ENCODE measurements at places on chromosomes 6 and 20.

- DNase-seq, result no peak
Observed at GRCh38 chr20:53529658-53530057, 64.0 kb downstream of the ZNF217 start.

DNA sequence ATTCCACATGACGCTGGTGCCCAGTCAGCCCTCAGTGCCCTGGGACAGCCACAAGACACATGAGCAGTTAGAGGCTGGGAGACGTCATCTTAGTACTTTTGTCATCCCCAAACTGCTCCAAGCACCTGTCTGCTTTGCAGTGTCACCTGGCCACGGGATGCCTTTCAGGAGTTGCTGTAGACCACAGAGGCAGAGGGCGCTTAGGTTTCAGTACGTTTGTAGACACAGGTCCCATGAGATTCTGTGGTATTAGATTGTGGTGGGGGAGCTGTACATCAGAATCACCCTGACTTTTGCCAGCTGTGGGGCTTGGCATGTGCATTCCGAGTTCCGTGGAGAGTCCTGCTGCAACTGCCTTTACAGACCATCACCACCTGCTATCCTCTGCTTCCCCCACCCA is 16.7 kb downstream of the MAVS start:
- no peak for DNase-seq

- DNase-seq, result no peak
Observed at GRCh38 chr20:25019381-25020155, 27.0 kb upstream of the APMAP start.

- no peak for DNase-seq
Observed at GRCh38 chr6:111710439-111710838, 104.8 kb upstream of the TRAF3IP2 start.

GRCh38 chr6:35686873-35687555 is 1.7 kb downstream of the FKBP5 start:
- DNase-seq, result no peak

DNA sequence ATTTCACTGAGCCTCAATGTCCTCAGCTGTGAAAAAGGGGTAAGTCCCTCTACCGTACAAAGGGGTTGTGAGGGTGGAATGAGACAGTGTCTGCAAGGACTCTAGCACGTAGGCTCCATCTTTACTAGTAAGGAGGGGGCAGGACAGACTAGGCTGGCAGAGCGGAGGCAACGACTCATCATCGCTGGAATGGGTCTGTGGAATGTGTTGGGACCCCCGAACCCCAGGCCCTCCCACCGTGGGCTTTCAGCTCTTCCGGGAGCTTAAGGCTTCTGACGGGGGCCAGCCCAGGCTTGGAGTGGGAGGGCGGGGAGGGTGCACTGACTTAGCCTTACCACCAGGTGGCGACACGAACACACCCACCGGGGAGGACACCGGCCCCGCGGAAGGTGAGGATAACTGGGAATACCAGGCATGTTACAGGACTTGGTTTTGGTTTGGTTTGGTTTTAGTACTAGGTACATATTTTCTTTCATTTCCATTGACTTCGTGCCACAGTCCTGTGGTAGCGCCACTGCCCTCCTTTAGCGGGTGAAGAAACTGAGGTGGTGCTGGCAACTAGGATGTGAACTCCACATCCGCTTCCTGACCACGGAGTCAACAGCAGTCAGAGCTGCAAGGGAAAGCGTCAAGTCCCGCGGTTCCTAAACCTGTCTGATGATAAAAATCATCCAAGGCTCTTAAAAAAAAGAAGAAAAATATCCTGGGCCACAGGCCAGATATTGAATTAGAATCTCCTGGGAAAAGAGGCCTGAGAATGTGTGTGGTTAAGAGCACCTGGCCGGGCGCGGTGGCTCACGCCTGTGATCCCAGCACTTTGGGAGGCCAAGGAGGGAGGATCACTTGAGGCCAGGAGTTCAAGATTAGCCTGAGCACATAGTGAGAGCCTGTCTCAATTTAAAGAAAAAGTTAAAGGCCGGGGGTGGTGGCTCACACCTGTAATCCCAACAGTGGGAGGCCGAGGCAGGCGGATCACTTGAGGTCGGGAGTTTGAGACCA is 10.3 kb upstream of the TULP1 start:
- DNase-seq, result peak; percentile 44

- DNase-seq, result no peak
Observed at GRCh38 chr20:44355498-44356352, at the start of gene HNF4A. HNF4A (plus strand) TSS chr20:44355699; CDS start chr20:44355805, 106 bp downstream.

- no peak for DNase-seq
Observed at GRCh38 chr6:44171899-44172546, 13.4 kb downstream of the CAPN11 start.

- DNase-seq, result no peak
Observed at GRCh38 chr6:137728386-137729349, 138.4 kb upstream of the TNFAIP3 start.

DNA sequence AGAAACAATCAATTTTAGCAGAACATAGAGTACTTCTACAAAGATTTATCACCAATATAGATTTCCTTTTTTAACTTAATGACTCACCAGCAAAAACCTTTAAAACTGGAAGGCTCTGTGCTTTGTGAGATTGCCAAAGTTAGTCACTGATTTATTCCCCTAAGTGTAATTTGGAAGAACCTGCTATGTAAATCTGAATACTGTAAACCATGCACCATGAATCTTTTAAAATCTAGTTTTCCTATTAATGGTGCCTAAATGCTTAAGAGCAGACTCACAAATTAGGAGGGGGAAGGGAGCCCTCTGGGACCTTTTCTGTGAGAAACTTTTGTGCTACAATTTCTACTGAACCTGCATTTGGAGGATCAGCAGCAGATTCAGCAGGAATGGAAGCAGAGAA is 57.8 kb upstream of the PNRC1 start:
- no peak for DNase-seq

DNA sequence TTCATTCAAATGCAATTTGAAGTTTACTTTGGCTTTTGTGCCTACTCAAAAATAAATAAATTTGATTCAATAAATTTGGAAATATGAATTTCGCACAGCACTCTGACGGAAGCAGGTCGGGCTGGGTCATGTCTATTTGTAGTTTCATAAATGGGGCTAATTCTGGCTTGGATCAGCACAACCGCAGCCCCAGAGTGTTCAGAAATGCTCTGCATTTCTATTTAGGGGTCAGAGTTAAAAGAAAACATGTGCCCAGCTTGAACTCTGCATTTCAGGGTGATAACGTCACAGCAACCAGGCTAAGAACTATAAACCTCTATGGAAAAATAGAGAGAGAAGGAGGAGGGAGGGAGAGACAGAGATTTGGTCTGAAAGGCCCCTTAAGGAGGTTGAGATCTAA is 480.9 kb upstream of the NOX3 start:
- no peak for DNase-seq

DNA sequence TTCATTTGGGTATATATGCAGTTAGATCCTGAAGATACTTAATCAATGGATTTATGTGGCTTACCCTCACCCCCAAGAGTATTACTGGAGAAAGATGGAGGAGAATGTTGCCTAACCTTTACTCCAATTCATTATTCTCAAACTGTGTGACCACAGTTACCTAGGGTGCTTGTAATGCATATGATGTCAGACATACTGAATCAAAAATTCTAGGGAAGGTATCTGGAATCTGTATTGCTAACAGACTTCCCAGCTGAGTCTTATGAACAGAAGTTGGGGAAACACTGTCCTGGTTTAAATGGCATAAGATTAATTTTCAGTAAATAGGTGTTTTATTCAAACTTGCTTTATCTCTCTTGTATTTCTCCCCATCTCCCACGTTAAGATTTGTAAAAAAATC is 83.9 kb downstream of the PKIB start:
- no peak for DNase-seq

DNA sequence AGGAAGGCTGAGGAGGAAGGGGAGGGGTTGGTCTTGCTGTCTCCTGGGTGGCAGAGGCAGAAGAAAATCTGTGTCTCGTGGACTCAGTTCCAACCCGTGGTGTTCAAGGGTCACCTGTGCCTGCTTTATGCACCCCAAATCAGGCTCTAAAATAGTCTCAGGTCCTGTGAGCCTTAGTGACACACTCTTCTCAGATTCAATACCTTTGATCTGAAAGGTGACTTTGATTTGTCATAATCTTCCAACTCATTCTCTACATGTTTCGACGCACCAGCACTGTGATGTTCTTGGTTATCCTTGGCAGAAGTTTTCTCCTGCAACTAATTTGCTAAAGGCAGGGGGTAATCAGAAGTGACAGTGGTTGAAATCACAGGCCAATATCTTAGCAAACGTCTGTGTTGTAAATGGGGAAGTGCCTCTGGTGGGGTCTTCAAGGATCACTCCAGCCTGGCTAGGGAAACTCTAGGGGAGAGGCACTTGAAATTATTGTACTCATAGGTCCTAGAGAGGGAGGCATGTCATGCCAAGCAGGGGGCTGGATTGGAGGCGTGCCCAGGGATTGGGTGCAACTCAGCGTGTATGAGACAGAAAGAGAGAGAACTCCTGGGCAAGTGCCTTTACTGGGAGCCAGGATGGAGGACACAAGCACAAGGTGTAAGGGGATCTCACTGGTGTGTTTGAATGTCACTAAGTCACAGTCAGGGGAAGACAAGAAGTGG is 19.0 kb upstream of the PRND start:
- no peak for DNase-seq

DNA sequence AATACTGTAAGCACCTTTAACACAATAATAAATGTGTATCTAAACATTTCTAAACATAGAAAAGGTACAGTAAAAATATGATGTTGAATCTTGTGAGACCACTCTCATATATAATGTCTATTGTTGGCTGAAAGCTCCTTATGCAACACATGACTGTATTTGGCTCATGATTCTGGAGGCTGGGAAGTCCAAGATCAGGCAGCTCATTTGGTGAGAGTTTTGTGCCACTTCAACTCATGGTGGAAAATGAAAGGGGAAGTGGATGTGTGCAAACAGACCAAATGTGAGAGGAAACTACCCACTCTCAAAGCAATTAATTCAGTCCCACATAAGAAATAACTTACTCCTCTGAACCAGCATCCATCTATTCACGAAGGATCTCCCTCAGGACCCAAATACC is 257.7 kb upstream of the OPRM1 start:
- DNase-seq, result no peak

- DNase-seq, result no peak
Observed at GRCh38 chr6:170085475-170086401, 205.1 kb downstream of the DLL1 start.

DNA sequence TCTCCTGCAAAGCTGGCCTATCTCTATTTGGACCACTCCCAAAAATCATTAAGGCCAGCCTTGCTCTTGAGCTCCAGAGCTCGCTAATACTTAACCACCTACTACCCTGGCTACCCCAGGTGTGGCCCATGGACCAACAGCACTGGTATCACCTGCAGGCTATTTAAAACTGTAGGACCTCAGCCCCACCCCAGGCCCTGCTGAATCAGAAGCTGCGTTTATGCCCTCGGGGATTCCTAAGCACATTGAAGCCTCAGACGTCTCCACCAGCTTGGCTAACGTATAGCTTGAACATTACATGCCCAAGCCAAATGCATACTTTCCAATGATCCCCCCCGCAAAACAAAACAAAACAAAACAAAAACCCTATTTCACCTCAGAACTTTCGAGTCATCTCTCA is 19.7 kb upstream of the SPAG4 start:
- no peak for DNase-seq

- no peak for DNase-seq
Observed at GRCh38 chr6:109038837-109039398, 55.7 kb downstream of the SESN1 start.

- no peak for DNase-seq
Observed at GRCh38 chr20:38828514-38829295, 23.2 kb downstream of the PPP1R16B start.

DNA sequence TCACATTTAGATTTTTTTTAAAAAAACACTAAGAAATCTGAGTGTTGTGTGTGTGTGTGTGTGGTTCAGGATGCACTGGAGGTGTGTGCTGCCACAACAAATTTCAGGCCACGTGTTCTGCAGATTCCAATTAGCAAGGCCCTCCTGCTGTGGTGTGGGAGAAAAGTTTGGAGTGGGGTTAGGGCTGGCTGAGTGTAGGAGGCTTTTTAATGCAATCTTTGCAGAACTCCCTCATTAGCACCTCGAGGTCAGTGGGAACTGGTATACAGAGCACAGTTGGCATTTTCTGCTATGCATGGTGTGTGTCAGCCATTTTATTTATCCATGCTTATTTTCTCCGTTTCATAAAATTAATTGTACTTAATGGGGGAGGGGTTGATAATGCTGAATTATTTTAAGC is 187.6 kb downstream of the SOX4 start:
- DNase-seq, result no peak

GRCh38 chr6:118899948-118900347 is 6.0 kb downstream of the ASF1A start:
- DNase-seq, result no peak

- DNase-seq, result peak; percentile 58
Observed at GRCh38 chr20:51525241-51526105, 17.0 kb downstream of the NFATC2 start.

DNA sequence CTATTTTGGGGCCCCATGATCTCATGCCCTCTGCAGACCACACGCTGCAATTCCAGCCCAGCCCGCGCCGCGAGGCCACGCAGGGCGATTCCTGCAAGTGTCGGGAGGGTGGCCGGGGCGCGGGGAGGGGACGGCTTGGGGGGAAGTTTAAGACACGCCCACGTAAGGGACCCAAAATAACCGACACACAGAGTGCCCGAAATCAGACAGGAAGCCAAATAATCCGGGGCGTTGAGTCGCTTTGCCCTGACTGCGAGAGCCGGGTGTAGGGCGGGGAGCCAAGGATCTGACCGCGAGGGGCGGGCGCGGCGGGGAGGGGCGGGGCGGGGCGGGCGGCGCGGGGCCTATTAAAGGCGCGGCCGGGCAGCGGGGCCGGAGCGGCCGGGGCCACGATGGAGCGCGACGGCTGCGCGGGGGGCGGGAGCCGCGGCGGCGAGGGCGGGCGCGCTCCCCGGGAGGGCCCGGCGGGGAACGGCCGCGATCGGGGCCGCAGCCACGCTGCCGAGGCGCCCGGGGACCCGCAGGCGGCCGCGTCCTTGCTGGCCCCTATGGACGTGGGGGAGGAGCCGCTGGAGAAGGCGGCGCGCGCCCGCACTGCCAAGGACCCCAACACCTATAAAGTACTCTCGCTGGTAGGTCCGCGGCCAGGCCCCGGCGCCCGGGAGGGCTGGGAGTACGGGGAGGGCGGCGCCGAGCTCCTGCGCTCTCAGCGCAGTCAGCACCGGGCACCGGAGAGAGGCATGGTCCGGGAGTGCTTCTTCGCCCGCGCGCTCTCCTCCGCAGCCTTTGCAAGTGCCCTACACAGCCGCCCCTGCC is at the start of gene ENPP1:
Gene ENPP1, plus strand, starts transcription at position 377 of the 816 bp plus-strand sequence. Its CDS starts 16 bp downstream, at position 393.
- peak; percentile 20 for DNase-seq

DNA sequence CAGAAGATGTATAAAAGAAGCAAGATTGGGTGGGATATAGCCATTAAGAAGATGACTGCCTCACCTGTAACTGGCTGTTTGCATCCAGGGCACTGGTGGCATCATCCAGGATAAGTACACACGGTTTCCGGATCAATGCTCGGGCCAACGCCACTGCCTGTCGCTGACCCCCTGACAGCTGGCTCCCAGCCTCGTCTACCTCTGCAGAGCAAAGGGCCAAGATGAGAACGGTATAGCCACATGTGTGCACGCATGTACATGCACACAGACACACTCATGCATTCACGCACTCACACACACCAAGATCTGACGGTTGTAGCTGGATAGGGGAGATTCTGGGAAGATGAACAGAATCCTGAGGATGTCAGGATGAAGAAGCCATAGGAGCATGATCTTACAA is 3.2 kb upstream of the PSMB8 start:
- DNase-seq, result no peak

GRCh38 chr6:37685261-37685660 is 12.4 kb downstream of the MDGA1 start:
- DNase-seq, result no peak

- no peak for DNase-seq
Observed at GRCh38 chr20:54416770-54417169, 58.6 kb upstream of the DOK5 start.

- no peak for DNase-seq
Observed at GRCh38 chr6:54419885-54420284, 111.6 kb downstream of the TINAG start.
